CD4-positive, alpha-beta T cell treated with Interleukin-4 for 4 hours (primary cell): ENCODE measurements at places on chromosomes 12 and 14.

- DNase-seq, result peak; percentile 43
These were observed 43.7 kb downstream of the KDM2B start for GRCh38 chr12:121536899-121537813.

DNA sequence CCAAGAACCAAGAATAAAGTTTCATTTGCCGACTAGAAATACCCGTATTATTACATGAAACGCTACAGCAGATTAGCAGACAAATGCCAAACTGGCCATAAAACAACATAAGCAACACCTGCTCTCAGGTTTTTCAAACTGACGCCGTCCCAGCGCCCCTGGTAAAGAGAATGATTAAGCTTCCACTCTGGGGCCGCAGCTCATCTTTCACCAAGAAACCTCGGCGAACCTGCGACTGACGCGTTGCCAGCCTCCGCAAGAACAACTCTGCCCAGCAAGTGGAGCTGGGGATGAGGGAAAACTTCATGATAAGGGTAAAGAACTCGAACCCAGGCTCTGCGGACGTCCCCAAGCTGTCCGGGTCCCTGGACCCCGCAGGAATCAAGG is 530 bp downstream of the ARL1 start:
- no peak for DNase-seq

DNA sequence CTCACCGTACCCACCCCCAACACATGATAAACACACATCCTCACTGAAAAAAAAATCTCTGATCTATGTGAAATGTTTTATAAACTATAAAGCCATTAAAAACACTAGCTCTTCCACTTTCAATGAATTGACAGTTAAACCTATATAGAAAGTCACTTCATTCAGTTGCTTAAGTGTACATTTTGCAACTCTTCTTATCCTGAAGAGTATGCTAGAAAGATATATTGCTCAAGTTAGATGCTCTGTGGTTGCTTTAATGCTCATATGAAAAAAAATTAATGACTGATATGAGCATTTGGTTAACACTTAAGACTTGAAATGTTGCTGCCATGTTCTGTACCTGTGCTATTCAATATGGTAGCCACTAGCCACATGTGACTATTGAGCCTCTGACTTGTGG is 21.0 kb upstream of the MIA2 start:
- no peak for DNase-seq

- DNase-seq, result no peak
These were observed 448 bp downstream of the TSPAN9 start for GRCh38 chr12:3077572-3078081.

- DNase-seq, result no peak
These were observed 9.4 kb downstream of the TMEM63C start for GRCh38 chr14:77190977-77191376.

GRCh38 chr14:87996291-87996592 is 3.3 kb upstream of the GALC start:
- DNase-seq, result no peak

DNA sequence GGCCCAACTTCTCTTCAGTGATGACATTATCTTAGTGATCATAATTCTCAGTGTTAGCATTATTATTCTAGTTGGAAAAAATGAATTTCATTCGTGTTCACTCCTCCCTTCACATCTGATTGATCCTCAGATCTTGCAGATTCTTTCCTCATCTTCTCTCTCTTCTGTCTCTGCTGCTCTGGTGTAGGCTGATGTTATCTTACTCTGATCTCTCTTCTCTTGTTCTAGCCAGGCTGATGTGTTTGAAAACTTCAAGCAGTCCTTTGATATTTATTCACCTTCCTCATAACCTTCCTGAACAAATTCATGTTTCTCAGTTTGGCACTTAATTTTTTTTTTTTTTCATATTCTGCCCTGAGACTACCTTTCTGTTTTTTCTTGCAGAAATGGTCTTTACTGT is 5.6 kb upstream of the TBK1 start:
- DNase-seq, result no peak

DNA sequence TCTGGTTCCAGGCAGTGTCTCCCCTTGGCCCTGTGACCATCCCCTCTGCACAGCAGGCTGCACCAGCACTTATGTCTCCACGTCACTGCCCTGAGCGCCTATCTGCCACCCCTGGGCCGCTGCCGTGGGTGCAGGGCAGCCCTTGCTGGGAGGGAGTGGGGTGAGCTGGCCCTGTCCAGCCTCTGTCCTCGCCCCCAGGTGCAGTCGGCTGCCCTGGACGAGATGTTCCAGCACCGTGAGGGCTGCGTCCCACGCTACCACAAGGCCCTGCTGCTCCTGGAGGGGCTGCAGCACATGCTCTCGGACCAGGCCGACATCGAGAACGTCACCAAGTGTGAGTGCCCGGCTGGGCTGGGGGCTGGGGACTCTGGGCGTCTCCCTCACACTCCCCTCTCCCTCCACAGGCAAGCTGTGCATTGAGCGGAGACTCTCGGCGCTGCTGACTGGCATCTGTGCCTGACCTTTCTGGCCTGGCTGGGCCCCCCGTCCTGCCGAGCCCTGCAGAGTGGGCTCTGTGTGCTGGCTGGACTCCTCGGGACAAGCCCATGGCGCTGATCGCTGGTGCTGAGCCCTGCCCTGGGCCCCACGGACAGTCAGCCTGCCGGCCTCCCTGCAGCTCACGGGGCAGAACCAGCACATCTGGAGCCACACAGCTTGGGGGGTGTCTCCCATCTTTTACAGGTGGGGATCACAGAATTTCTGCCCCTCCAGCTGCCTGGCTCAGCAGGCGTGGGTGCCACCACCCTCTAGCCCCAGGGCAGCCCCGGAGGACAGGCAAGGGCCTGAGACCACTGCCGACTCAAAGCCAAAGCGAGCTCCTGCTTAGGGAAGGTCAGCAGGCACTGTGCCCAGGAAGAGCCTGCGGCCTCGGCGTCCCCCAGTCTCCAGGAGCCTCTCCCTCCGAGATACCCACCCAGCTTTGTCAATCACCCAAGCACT is 7.9 kb upstream of the PUS1 start:
- no peak for DNase-seq

DNA sequence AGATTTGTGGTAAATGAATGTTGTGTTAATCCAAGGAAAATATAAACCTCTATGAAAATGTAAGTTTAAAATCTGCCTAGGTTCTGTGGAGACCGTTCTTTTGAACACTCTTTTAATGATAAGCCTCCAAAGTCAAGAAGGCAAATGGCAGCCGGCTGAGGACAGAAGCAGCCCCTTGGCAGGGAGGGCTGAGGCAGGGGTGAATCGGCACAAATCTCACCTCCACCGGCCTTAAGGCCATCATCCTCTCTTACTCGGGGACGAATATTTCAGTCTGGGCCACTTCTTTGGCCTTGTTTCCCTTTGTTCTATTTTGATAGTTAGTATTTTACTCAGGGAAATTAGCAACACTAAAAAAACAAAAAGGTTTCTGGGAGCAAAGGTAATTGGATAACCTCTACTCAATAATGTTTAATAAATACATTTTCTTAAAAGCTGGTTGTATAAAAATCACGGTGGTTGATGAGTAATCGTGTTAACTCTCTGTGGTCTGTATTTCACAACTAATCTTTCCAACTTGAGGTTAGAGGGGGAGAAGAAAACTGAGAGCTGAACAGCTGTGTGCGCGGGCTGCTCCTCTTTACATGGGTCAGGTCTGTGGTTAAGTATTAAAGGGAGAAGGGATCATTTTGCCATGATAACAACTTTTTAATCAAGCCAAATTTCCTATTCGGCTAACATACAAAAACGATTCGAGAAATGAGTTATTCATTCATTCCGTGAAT is 18.6 kb downstream of the LGMN start:
- DNase-seq, result no peak

DNA sequence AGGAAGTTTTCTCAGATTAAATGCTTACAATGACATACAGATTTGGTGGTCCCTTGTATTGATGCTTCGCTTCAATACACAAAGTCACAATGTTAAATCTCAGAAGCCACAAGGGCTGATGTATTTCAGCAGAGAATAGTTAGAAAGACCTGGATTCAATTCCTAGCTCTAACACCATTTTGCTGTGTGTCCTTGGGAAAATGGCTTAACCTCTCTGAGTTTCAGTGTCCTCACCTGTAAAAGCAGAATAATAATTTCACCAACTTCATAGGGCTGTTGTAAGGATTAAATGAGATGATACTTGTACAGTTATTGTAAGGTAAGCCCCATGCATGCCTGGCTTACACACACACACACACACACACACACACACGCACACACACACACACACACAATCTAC is 30.3 kb downstream of the P2RX7 start:
- DNase-seq, result no peak

DNA sequence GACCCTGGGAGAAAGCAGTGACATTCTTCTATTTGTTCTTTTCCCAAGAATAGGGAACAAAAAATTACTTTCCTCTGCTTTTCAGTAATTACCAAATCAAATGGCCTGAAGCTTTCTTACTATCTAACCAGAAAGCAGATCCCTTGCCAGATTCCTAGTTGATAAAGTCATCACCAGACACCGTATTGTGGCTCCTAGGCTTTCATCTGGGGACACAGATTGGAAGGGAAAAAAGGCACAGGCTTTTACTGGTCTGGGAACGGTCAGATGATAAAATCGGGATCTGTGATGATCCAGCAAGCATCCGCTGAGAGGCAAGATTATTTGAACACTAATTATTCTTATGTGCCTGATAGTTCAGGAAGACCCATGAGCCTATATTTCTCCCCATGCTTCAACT is 79.1 kb upstream of the BCL2L14 start:
- DNase-seq, result no peak

DNA sequence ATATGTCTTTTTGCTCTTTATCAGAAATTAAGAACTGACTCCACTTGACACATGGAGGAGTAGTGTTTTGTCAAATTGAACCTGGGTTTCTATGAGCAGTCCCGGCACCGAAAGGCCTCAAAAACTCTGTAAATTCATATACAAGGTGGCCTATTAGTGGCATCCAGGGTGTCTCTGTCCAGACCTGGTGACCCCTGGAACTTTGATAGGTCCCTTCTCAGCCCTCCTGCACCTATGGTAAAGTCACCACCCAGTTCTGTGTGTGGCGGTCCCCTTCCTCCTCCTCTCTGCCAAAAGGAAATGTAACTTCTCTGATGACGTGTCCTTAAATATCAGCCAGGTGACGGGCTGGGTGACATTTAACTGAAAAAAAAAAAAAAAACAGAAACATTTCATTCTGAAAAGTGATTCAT is 204.0 kb upstream of the FOXN3 start:
- DNase-seq, result peak; percentile 82

GRCh38 chr14:21169573-21169972 is 13.7 kb upstream of the OR5AU1 start:
- DNase-seq, result no peak

DNA sequence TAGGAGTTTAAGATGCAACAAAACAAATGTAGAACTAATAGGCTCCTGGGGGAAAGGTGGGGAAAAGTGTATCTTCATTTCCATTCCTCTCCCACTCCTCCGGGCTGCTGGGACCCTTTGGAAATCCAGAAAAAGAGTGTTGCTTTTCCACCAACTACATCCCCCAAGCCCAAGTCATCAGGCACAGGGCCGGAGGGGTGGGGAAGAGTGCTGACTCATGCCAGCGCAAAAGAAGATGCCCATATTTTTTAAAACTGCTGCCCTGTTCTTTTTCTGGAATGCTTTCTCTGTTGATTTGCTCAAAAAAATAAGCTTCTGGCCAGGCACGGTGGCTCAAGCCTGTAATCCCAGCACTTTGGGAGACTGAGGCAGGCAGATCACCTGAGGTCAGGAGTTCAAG is 70.9 kb downstream of the TBK1 start:
- DNase-seq, result no peak

DNA sequence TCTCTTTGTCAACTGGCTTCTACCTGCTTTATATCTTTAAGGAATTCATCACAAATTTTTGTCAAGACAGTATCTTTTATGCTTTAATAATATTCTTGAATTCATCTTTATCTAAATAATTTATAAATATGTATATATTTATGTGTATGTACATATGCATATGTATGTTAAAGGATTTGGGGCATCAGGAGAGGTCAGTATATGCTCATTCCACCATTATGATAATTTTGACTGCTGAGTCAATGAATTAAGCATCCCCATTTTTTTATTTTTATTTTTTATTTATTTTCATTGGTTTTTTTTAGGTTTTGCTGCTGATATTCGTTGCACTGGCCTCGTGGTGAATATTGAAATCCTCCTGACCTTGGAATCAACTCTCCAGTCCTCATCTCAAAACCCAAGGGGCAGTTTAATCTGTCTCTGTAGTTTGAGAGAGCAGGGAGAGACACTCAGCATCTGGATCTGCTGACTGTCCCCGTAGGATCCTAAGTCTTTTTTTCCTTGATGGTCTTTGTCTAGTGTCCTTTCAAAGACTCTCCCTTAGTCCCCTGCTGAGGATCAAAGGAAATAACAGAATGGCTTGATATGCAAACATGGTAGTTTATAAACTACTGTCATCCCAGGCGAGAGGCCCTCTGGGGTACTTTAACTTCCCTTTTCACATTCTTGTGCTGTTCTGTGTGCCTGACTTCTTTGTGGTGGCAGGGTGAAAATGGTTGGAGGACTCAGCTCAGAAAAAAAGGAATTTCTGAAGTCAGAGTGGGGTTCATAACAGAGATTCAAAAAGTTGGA is 218.7 kb downstream of the DIO2 start:
- no peak for DNase-seq

GRCh38 chr14:19800282-19801117 is 3.1 kb upstream of the OR4N2 start:
- no peak for DNase-seq

GRCh38 chr14:70340002-70340401 is 19.5 kb downstream of the COX16 start:
- no peak for DNase-seq

- no peak for DNase-seq
These were observed 82.1 kb downstream of the NTF3 start for GRCh38 chr12:5514016-5514415.

DNA sequence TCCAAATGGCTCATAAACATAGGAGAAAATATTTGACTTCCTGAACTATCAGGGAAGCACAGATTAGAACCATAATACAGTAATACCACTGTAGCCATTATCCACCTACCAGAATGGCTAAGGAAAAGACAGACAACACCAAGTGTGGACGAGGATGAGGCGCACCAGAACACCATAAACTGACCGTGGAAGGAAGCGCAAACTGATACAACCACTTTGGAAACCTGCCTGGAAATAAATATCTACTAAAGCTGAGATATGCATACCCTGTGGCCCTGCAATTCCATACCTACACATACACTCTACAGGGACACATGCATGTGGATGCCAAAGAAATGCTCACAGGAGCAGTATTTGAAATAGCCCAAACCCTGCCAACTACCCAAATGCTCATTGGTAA is 60.3 kb downstream of the RBM19 start:
- no peak for DNase-seq
